Stimulated activated CD4-positive, alpha-beta T cell treated with anti-CD3 and anti-CD28 coated beads, Interleukin-4, amount 100 ng/mL, for 4 hours (primary cell): ENCODE measurements at places on chromosomes 7 and 10.

DNA sequence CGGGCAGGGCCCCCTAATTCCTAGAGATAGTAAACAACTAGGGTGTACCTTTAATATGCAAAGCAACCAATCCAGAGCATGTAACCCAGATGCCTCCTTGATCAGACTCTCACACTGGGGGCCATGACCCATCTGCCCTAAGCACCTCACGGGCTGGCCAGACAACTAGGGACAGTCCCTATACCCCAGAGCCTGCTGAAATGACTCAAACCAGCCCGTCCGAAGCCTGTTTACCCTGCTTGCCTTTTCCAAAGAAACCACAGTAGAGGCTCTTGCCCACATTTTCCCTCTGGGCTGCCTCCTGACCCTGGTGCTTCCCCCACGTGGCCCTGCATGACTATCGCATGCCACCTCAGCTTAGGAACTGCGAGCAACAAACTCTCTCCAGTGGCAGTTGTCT lies 46.2 kb downstream of the RGS10 start:
- peak; percentile 14 for DNase-seq

DNA sequence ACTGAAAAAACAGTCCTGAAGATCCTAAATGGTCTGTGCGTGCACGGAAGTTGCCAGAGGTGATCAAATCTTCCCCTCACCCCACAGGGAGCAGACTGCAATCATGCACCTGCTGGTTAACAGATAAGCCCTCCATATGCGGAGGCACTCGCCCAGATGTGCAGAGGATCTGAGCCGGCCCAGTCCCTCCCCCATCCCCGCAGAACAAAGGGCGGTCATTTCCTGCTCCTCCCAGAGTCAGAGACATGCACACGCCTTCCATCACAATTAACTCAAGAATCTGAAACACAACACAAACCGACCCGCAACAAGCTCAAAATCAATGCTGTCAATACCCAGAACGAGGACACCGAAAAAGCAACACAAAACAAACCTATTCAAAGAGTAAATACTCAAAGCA lies 24.2 kb downstream of the CRTAC1 start:
- no peak for DNase-seq

- DNase-seq = no peak
Measured at GRCh38 chr7:25889765-25890164, 262.2 kb upstream of the NFE2L3 start.

- no peak for DNase-seq
Measured at GRCh38 chr7:6578114-6579084, 1.1 kb downstream of the ZDHHC4 start.

DNA sequence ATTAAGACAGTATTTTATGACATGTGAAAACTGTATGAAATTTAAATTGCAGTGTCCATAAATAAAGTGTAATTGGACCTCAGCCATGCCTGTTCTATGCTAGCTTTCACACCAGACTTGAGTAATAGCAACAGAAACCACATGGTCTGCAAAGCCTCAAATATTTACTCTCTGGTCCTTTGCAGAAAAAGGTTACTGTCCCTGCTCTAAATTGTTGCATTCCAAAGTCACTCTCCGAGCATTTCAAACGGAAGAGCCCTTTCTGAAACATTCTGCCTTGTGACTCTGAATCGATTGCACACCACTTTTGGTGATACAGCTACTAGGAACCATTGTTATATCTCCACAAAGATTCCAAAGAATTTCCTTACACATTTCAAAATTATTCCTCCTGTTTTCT lies 81.0 kb upstream of the STK17A start:
- no peak for DNase-seq

- no peak for DNase-seq
Measured at GRCh38 chr10:30996481-30997005, 35.1 kb downstream of the ZNF438 start.

GRCh38 chr10:69278446-69278963 lies at the start of gene HK1:
Gene HK1 (plus strand): TSS chr10:69278496.
- DNase-seq = no peak

DNA sequence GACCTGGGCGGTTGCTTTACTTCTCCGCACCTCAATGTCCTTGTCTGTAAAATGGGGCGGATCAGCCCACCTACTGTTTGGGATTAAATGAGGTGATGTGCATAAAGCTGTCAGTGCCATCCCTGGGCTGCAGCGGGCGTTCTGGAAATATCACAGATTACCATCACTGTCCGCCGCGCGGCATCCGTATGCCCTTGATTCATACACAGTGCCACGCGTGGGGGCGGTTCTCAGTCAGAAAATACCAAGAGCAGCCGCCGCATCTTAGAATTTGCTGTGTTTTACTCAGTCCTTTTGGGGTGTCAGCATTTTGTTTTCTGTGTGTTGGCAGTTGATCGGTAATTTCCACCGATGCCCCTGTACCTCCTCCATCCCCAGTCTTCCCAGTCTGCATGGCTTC lies 338.8 kb downstream of the DPP6 start:
- DNase-seq = no peak

DNA sequence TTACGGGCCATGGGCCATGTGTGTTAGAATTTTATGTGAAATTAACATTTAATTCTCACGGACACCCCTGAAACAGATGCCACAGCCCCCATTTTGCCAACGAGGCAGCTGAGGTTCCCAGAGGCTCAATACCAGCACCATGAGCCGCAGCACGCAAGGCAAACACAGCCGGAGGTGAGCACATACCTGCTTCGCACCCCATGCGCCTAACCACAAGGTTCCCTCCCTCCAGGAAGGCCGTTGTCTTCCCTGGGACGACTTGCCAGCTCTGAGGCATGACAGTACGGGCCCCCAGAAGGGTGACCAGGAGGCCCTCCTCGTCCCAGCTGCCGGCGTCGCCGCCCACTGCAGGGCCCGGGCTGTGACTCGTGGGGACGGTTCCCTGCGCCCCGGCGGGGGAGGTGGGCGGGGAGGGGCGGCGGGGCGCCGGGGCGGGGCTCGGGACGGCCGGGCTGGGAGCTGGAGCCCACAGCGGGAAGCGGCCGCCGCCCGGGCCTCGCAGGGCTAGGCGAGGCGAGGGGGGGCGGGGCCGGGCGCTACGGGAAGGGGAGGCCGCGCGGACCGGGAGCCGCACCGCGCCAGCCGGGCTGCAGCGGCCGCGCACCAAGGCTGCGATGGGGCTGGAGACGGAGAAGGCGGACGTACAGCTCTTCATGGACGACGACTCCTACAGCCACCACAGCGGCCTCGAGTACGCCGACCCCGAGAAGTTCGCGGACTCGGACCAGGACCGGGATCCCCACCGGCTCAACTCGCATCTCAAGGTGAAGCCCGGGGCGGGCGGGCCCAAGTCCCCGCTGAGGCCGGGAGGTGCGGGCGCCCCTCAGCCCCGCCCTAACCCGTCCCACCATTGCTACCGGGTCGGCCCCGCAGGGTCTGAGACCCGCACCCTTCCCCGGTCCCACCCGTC lies at the start of gene CAV2:
Gene CAV2 (plus strand): TSS at position 571 of the 910 bp plus-strand sequence. CDS start 44 bp downstream, at position 615.
- no peak for DNase-seq

DNA sequence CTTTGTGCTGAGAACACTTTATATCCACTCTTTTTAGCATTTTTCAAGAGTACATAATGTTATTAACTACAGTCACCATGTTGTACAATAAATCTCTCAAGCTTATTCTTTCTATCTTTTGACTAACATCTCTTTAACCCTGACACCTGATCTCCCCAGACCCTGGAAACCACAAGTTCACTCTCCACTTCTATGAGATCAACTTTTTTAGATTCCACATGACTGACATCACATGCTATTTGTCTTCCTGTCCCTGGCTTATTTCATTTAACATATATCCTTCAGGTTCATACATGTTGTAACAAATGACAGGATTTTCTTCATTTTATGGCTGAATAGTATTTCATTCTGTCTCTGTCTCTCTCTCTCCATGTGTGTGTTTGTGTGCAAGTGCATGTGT lies 15.5 kb downstream of the SLC13A1 start:
- DNase-seq = no peak

GRCh38 chr10:73408978-73409521 lies 4.8 kb downstream of the ANXA7 start:
- no peak for DNase-seq

- no peak for DNase-seq
Measured at GRCh38 chr7:47291461-47292081, 290.3 kb downstream of the TNS3 start.

- no peak for DNase-seq
Measured at GRCh38 chr7:1083729-1084657, 3.9 kb upstream of the GPER1 start.

GRCh38 chr7:156195276-156195675 lies 383.0 kb upstream of the SHH start:
- no peak for DNase-seq
